ENCODE measurements at places on chromosomes 5 and 9.

- DNase-seq, result no peak
Measured at GRCh38 chr5:94802450-94802849, 184.0 kb downstream of the SLF1 start.

GRCh38 chr9:35349287-35349990 is 140.5 kb upstream of the RUSC2 start:
- no peak for DNase-seq

DNA sequence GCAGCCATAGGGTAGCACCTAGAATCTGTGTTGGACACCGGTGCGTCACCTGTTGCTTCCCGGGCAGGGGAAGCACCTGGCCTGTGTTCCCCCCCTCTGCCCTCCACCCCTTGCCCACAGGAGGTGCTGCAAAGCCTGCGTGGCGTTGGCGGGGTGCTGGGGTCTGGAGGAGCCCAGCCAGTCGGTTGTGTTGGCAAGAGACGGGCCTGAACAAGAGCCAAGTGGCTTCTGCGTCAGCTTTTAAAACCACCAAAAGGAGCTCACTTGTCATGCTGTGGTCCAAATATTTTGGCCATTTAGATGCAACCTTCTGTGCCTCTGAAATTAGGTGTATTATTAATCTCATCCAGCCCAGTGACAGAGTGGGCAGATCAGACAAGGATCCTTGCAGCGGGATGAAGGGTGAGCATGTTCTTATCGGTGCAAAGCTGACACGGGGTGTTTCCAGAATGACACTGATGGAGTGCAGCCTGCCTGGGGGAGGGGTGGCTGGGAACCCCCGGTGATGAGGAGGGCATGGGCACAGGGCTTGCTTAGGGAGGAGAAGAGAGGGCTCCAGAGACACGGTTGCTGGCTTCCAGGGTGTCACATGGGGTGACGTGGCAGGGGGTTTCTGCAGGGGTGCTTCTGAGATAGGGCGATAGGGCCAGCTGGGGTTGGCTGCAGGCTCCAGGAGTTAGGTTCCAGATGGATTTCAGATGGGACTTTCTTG is 9.7 kb upstream of the RXRA start:
- DNase-seq, result no peak

GRCh38 chr9:87862536-87863268 is 20.0 kb upstream of the SPATA31E1 start:
- DNase-seq, result no peak

GRCh38 chr5:15615859-15616258 is 115.9 kb downstream of the FBXL7 start:
- DNase-seq, result no peak

DNA sequence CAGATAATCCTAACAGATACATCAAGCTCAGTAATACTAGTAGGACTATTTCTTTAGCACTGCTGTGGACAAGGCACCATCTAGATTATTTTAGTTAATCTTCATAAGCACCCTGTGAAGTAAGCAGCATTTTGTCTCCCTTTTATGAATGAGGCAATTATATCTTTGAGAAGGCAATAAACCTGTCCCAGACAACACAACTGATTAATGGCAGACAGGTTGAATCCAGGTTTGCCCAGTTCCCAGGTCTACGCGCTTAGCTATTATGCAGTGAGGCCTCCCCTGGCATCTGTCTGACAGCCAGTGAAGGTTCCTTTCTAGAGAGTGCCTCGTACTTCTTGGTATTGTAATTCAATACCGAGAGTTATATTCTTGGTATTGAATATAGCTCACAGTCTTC is 9.7 kb upstream of the LVRN start:
- DNase-seq, result no peak

GRCh38 chr9:4276856-4277255 is 23.0 kb downstream of the GLIS3 start:
- no peak for DNase-seq

DNA sequence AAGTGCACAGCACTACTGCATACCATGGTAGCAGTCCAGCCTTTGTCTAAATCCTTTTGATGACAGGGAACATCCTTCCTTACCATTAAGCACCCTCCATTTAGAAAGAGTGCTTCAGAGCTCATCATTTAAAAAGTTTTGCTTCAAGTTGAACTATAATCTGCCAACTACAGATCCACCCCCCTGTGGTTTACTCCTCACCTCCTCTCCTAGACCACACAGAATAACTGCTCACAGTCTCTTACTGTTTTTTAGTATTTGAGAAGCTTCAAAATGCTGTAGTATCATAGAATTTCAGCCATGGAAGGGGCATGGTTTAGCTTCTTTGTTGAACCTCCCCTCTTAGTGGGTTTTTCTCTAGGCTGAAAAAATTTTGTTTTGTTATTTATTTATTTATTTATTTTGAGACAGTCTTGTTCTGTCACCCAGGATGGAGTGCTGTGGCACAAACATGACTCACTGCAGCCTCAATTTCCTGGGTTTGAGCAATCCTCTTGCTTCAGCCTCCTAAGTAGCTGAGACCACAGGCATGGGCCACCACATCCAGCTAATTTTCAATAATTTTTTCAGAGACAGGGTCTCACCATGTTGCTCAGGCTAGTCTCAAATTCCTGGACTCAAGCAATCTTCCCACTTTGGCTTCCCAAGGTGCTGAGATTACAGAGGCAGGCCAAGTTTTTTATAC is 384.3 kb upstream of the RFX3 start:
- DNase-seq, result no peak

GRCh38 chr5:34530637-34531036 is 125.5 kb upstream of the RAI14 start:
- DNase-seq, result no peak

GRCh38 chr9:122197426-122197825 is 31.3 kb downstream of the LHX6 start:
- no peak for DNase-seq

DNA sequence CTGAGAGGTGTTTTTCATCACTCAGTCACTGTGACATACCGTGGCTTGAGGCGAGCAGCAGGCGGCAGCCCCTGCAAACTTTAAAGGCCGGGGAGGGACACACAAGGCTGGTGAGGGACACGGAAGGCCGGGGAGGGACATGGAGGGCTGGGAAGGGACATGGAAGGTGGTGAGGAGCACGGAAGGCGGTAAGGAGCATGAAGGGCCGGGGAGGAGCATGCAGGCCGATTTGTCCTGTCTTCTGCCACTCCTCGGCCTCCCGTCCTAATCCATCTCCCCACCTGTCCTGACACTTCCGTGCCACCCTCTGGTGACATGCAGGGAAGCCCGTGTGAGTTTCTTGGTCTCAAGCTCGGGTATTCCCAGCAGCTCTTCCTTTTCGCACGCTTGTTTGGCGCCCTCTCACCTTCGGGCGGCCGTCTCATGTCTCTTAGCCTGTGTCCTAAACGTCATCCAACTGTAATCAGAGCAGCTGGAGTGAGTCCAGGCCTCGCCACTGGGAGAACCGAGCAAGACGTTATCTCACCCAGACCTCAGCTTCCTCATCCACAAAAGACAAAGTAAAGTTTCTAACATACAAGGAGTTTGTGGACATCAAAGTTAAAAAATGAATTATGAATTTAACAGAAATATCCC is 126.5 kb downstream of the MRPL36 start:
- DNase-seq, result no peak

- peak; percentile 14 for DNase-seq
Measured at GRCh38 chr9:134136118-134136995, 475 bp downstream of the WDR5 start.

- no peak for DNase-seq
Measured at GRCh38 chr5:66356011-66356565, 212.0 kb downstream of the SREK1 start.

GRCh38 chr5:116248432-116248831 is 163.6 kb downstream of the COMMD10 start:
- no peak for DNase-seq

DNA sequence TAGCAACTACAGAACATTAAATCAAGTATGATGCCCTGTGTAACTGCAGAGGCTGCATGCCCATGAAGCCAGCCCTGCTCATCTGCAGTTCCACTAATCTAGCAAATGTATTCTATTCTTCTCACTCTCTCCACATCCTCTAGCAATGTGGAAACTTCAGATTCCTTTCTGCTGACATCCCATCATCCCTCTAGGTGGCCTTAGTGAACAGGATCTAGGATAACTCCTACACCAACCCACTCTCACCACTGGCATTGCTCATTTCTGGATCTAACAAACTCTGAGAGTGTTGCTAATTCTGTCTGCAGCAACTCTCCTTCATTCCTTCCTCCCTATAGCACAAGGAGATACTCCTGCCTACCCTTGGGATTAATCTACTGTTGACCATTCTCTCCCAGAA is 80.8 kb downstream of the FAM81B start:
- no peak for DNase-seq

DNA sequence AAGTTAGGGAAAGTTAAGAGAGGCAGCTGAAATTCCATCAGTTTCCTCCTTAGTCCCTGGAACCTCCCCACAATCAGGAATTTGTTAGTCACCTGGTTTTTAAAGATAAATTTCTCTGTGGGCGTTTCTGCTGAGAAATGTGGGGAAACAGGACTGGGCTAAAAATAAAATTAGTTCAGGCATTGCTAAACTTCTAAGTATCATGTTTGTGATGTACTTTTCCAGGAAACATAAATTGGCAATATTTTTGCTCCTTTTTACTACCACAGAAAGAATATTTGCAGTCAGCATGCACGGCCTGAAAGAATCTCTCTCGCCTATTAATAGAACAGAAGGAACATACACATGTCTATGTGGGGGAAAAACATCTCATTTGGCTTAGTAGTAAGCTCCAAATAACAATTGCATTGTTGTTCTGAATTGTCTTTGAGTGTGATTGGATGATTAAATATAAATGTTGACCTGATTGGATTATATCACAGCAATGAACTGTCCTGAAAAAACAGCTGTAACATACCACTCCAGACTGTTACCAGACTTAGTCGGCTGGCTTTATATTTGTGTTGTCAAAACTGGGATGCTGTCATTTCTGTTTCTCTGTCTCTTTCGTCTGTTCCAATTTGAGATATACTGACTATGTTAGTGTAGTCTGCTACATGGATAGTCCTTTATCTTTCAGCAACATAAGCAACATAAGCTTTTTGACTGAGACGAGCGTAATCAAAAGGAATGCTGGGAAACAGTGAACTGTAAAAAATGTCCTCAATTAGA is 12.9 kb downstream of the TJP2 start:
- peak; percentile 63 for DNase-seq

DNA sequence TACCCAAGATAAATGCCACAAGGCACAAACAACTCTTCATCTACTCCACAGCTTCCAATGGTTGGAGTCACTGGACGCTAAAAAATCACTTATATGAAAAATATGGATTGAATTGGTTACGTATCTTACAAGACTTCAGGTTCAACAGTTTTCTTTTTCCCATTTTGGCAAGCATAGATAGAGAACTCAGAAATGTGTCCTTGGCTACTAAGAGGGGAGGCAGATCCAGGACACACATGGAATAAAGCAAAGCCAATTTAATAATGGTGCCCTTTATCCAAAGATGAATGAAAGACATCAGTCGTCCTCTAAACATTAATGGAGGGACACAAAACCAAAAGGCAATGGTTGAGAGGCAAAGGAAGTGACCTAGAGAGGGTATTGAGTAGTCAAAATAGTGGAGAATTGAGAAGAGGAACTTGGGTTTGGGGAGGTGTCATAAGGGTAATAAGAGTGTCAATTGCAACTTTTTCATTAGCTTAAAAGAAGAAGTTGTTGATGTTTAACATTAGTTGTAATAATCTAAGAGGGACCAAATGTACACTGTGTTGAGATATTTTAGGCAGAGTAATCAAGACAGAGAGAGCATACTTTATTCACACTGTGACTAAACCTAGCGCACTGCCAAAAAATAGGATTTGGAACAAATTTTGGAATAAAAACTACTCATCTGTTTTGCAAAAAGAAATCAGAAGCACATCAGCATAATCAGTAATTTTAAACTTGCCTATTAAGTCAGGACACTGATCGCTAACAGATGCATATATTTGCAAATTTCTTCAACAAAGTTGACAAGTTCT is 308.2 kb downstream of the ARL15 start:
- peak; percentile 44 for DNase-seq

DNA sequence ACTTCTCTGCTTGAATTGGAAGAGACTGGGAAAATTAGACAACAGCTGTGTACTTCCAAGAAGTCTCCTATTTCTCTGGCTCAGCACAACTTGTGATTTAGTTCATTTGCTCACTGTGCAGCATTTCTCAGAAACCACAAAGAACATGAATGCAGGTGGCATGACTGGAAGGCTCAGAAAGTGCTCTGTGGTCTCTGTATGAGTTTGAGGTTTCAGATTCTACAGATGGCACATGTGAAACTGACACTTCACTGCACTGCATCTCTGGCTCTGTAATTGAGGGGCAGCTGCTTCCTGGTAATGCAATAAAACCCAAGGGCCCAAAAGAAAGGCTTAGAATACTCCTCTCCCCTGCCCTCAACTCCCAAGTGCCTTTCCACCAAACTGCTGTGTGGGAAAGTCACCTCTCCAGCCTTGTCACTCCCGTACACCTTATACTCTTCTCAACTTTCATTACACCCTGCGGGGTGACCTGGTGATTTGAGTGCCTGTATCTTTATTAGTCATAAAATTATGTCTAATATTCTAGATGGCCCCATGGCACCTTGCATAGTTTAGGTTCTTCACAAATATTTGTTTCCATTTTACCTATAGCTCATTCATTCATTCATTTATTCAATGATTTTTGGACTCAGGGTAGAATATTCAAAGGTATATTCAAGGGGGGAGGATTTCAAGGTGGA is 82.5 kb downstream of the ESM1 start:
- peak; percentile 9 for DNase-seq

DNA sequence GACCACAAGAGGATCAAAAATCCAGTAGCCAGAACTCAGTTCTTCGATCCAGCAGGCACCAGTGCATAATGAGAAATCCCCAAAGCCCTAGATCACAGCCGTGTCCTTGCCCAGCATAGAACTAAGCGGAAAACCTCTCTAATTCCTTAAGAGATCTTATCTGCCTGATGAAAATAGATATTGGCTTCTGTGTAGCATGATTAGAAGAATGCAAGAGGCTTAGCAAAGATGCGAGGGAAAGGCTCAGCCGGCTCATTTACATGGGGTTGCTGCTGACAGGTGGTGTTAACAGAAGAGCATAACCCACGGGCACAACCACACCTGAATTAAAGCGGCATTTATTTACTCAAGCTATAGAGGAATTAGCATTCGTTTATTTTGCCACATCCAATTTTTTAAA is 400.0 kb upstream of the ADAMTS16 start:
- DNase-seq, result no peak

DNA sequence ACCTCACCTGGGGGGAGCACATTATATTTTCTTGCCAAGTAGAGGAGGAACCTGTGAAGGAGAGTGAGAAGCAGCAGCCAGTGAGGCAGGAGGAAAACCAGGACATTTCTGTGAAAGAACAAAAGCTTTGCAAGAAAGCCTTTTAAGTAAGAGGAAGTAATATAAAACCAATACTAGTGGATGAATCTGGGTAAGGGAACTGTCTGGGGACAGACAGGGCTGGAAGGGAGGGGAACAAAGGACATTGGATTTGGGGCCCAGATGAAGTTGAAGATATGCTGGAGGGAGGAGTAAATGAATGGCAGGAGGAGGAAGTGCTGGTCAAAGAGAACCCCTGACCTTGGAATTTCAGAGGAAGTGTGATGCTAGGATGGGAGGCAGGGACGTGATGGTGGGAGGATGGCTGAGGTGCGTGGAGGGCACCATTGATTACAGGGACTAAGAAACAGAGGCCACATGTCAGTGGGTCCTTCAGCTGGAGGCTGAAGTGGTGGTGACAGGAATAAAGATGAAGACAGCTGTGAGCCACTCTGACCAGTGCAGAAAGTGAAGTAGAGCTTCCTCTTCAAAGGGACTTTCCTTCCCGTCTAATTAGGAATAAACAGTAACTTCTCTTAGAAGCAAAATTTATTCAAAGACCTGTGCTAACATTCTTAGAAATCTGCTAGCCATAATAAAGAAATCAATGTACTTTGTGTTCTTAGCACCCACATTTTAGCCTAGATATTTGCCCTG is 43.5 kb upstream of the FABP6 start:
- peak; percentile 41 for DNase-seq

Data from inflammatory macrophage treated with lipopolysaccharide for 1 hour (primary cell).